ENCODE measurements at places on chromosomes 2 and 18. TPM values are rescaled to one million over a fixed set of nuclear protein-coding genes. Genes with fewer than 3 reads are reported as not detected.
A peak's percentile ranks its signal among the peaks of the same experiment; 100 is the strongest.

Gene MRO
- total RNA-seq, result 0.31 TPM

- peak; percentile 44 for ATAC-seq
Measured at GRCh38 chr2:125364192-125364983, 1291.6 kb upstream of the GYPC start.

Gene DPP10
- 9.7 TPM for total RNA-seq

- no peak for ATAC-seq
Measured at GRCh38 chr2:189406586-189407233, 34.6 kb upstream of the WDR75 start.

Gene FN1
- 1,199 TPM for total RNA-seq

- no peak for ATAC-seq
Measured at GRCh38 chr18:79425569-79425886, 29.8 kb downstream of the NFATC1 start.

Gene SERPINB4
- 0.99 TPM for total RNA-seq

- no peak for ATAC-seq
Measured at GRCh38 chr2:209525834-209526281, 102.0 kb downstream of the MAP2 start.

GRCh38 chr2:237873421-237873831 is 14.0 kb downstream of the RAMP1 start:
- no peak for ATAC-seq

DNA sequence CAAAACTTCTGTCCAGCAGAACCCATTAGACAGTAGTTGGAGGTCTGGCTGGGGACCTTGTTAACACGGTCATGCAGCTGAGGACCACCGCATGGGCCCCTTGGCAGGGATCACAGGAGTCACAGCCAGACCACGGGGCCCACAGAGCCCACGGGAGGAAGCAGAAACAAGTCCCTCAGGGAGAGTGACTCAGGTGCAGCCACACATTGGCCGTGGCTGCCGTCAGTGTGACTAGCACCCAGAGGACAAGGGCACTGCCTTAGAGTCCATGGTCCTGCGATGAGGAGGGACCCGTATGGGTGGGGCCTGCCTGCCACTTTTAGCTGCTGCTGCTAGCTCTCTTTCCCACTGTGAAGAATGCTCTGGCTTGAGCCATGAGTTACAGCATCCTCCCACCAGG is 5.9 kb upstream of the RFX8 start:
- ATAC-seq, result no peak

Gene TUBB8B
- total RNA-seq, result not detected

Gene FBXO48
- total RNA-seq, result 0.54 TPM

Data from motor neuron (in vitro differentiated cells).